ENCODE measurements at places on chromosomes 2 and 18. TPM values are rescaled to one million over a fixed set of nuclear protein-coding genes. Genes with fewer than 3 reads are reported as not detected.

DNA sequence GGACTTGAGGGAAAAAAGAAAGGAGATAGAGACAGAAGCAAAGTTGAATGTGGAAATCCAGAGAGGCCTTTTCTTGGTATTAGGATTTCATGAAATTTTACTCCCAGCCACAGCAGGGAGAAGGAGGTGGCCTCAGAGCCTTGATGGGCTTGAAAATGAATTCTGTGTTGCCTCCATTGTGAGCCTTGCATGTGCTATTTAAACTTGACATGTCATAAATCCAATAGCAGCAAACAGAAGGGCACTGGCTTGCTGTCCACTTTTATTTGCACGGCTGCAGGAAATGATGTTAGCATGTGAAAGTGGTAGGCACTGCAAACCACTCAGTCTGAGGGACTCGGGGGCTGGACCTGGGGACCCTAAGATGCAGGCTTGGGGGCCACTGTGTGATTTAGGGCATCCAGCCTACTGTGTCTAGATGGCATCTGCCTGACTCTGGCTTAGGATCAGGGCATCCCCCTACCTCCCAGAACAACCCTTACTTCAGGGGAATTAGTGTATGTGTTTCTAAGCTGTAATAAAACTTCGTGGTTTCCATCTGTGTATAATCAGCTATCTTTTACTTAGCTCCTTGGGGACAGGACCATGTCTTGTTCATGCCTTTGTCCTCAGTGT is 139.1 kb upstream of the SKOR2 start:
- DNase-seq, result no peak

Gene ASPRV1
- 3.6 TPM for total RNA-seq

GRCh38 chr2:36351736-36352349 is 3.7 kb upstream of the CRIM1 start:
- DNase-seq, result no peak

- no peak for DNase-seq
Observed at GRCh38 chr2:203059567-203060240, 45.0 kb downstream of the NBEAL1 start.

- DNase-seq, result no peak
Observed at GRCh38 chr2:226607379-226607778, 192.2 kb downstream of the IRS1 start.

Gene SERPINB3
- total RNA-seq, result not detected

- no peak for DNase-seq
Observed at GRCh38 chr18:49340446-49340845, 120.0 kb downstream of the DYM start.

Gene DCC
- 1.0 TPM for total RNA-seq

All from mesothelial cell of epicardium (in vitro differentiated cells).